SW 1271 (cell line): ENCODE measurements at places on chromosomes 3 and 15.

GRCh38 chr15:84817466-84818081 is 418 bp downstream of the ALPK3 start:
- DNase-seq, result no peak

DNA sequence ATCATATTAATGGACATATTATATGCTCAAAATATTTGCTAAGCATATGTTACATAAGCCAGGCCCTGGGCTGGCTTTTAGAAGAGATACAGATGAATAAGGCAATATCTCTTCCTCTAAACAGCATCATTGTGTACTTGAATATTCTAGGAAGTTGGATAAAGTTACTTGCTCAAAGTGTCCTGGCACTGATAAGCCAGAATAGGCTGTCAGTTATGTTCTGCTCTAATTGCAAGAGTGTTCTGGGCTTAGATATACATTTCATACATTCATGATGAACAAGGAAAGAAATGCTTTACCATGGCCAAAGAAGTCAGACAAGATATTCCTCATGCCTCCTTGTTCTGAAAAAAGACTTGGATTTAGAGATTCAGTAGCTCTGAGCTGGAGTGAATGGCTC is 40.7 kb downstream of the KBTBD12 start:
- DNase-seq, result no peak

DNA sequence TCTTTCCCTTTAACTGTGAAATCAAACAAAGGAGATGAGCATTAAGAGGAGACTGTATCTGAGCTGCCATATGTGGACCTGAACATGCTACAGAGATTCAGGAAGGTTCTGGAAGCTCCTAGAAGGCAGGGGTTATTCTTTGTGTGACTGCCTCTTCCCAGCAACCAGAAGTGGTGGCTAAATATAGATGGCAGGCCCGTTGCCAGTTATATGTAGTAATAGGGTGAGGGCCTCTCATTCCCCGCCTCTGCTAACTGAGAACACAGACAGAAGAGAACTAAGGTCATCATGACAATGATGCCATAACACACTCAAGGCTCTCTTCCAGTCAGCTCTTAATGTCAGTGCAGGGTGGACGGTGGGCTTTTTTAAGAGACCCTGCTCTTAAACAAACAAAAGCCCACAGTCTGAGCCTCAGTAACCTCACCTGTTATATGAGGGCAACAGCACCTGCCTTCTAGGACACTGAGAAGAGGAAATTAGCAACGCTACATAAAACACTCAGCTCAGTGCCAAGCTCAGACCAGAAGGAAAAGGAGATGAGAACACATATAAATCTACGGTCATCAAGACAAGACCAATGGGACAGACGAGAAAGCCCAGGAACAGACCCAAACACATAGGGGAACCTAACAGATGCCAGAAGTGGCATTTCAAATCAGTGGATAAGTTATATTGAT is 22.3 kb downstream of the CFAP92 start:
- DNase-seq, result no peak

DNA sequence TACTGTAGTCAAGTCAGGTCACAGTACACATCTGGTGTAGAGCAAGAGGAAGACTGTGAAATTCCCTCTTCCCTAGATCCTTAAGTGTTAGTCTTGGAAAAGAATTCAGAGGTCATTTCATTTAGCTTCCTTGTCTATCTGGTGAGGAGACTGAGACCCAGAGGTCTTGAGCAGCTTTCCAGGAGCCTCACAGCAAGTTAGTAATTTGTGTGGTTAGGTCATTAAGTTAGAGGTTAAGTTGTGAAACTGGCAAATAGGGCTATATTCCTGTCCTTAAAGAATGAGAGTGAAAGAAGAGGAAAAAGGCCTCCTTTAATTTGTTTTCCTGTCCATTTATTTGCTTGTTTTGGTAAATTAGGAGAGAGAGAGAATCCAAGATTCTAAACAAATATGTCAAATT is 9.0 kb downstream of the PODXL2 start:
- DNase-seq, result no peak

GRCh38 chr3:38311476-38311875 is 29.4 kb downstream of the SLC22A14 start:
- no peak for DNase-seq

GRCh38 chr3:29511701-29512100 is 230.8 kb downstream of the RBMS3 start:
- no peak for DNase-seq

DNA sequence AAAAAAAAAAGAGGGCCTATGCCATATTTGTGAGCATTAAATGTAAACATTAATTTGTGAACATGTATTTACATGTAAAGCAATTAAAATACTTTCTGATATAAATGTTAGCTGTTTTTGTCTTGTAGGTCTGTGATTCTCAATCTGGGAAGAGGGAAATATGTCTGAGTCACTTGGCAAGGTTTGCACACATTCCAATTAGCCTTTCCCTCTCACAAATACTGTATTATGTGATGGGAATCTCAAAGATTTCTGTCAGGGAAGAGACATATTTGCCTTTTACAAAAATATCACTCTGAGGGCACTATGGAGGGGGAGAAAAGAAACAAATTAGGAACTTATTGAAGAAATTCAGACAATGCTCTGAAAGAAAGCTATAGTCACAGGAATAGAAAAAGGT is 483.6 kb downstream of the GBE1 start:
- no peak for DNase-seq

- no peak for DNase-seq
These were observed 27.8 kb upstream of the UBL7 start for GRCh38 chr15:74488776-74489175.
